ENCODE measurements at places on chromosomes 1 and 21.

DNA sequence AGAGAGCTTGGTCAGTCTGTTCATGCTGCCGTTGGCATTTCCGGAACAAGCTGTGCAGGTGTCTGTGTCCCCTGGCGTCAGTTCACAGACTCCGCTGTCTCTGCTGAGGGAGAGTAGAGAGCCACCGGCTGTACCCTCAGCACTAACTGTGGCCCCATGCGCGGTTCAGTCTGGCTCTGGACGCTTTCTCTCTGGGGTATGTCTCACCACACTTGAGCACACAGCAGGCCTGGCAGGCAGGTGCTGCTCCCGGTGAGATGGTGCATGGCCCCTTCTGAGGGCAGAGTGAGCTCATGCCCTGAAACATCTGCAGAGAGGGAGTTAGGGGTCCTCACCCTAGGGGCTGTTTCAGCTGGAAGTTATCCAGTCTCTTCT, 60.0 kb upstream of the TLR5 start:
- DNase-seq: no peak

- no peak for DNase-seq
Observed at GRCh38 chr1:114003431-114003830, 24.2 kb downstream of the OLFML3 start.

DNA sequence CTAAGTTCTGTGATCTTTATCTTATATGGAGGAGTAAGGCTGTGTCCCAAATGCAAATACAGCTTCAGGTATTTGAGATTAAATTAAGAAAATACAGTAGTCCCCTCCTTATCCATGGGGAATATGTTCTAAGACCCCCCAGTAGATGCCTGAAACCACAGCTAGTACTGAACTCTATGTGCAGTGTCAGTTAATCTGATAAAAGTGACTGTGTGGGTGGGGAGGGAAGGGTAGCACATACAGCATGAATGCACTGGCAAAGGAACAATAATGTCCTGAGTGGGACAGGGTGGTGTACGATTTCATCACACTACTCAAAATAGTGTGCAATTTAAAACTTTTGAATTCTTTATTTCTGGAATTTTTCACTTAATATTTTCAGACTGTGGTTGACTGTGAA, 83.1 kb downstream of the HS2ST1 start:
- DNase-seq: no peak

DNA sequence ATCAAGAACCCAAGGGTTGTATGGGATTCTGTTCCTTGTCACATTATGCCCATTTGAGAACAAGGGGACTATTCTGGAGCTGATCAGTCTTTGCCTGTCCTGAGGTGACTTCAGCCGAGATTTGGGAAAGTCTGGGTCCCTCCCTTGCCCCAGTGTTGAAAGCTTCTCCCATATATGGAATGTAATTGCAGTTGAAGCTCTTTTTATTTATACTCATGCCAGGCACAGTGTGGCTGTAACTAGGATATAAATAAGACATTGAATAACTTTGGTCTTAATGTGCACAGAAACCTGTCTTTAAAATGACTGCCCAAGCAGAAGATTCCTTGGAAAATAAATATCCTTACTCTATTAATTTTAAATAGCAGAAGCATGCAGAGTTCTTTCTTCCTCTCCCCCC, 15.2 kb downstream of the AKNAD1 start:
- no peak for DNase-seq

DNA sequence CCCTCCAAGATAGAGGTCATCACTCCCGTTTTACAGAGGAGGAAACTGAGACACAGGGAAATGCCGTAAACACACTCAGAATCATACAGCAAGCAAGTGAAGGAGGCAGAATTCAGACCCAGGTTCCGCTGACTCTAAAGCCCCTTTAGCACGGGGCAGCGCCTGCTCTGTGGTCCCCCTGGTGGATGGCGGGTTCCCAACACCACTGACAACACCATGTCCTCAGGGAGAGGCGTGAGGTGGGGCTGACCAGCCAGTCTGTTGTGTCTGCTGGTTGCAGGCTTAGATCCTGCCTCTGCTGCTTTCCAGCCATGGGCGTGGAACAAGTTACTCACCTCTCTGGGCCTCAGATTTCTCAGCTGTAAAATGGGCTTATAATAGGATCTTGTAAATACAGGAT, 617.3 kb downstream of the MATN1 start:
- DNase-seq: no peak

- no peak for DNase-seq
Observed at GRCh38 chr21:27519361-27519760, 552.5 kb upstream of the ADAMTS5 start.

GRCh38 chr21:22609802-22610201, 1611.6 kb downstream of the NCAM2 start:
- no peak for DNase-seq

DNA sequence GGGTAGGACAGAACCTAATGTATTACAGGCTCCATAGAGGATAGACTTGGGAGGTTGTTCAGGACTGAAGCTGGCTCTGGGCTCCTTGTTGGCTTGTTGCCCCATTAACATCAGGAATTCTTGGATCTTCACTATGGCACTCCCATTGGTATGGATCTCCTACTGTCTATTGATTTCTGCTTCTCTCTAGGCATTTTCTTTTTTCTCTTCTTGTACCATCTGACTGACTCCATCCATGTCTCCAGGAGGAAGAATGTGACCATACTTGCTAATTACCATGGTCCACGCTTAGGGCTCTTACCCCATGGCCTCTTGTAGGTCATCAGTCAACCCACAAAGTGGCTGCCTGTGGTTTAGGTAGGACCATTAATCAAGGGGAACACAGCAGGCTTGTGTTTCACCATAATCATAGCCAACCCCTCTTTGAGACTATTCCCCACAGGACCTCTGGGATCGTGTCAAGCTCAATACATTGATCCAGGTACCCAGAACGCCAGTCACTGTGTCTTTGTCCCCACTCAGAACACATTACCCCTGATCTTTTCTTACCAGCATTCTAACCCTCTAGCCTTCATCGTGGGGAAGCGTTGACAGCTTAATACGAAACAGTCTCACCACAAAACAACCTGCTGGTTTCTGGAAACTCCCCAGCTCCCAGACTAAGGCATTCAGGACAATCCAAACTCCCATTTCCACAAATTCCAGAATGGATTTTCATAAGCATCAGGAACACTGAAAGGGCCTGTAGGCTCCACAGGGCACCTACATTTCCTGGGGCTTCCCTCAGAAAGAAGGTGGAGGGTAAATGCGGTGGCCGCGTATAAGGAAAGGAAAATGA, 97.1 kb downstream of the ETS2 start:
- DNase-seq: no peak

GRCh38 chr1:20730690-20731056, 1.8 kb downstream of the SH2D5 start:
- no peak for DNase-seq

GRCh38 chr1:207839083-207839413, 71.9 kb downstream of the CD34 start:
- no peak for DNase-seq

- no peak for DNase-seq
Observed at GRCh38 chr21:45474323-45474950, 67.8 kb downstream of the SLC19A1 start.

DNA sequence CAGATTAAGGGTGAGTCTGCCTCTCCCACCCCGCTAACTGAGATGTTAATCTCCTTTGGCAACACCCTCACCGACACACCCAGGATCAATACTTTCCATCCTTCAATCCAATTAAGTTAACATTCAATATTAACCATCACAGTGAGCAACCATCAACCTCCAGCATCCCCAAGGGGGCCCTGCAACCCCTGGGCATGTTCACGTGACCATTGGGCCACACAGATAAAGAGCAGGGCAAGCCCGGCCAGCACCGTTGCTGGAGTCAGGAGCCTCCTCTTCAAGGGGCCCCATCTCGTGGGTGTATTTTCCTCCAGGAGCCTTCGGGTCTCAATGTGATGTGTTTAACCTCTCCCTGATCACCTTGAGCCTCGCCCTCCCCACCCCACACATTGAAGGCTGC, 8.0 kb upstream of the GPR157 start:
- DNase-seq: no peak

DNA sequence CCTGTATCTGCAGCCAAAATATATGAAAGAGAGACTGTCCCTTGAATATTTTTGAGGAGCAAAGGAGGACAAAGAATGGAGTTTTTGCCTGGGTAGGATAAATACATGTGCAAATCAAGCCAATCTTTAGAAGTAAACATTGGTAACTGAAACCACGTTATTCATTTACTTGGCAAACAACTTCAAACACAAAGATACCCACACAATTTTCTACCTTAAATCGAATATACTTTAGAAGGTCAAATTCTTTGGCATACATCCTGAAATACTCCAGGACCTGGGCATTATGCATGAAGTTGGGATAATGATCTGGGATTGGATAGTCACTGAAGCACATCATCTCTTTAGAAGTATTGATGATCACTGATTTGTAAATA, 9.6 kb downstream of the FMO5 start:
- no peak for DNase-seq

GRCh38 chr1:209510063-209510462, 73.5 kb upstream of the CAMK1G start:
- no peak for DNase-seq

- DNase-seq: no peak
Observed at GRCh38 chr21:33128538-33128937, 58.6 kb downstream of the OLIG1 start.

GRCh38 chr1:54979327-54979891, 1.0 kb upstream of the TMEM61 start:
- no peak for DNase-seq

- no peak for DNase-seq
Observed at GRCh38 chr1:59601811-59602210, 212.9 kb upstream of the HOOK1 start.

- no peak for DNase-seq
Observed at GRCh38 chr1:41414716-41415306, 53.6 kb downstream of the FOXO6 start.

DNA sequence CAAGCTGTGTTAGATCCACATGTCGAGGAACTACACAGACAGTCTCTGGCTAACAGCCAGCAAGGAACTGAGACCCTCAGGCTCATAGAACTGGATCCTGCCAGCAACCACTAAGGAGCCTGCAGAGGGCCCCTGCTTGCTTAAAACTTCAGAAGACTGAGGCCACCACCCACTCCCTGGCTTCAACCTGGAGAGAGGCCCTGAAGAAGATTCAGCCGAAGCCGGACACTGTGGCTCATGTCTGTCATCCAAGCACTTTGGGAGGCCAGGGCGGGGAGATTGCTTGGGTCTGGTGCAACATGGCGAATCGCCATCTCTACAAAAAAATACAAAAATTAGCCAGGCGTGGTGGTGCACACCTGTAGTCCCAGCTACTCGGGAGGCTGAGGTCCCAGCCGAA, 92.6 kb upstream of the TMPRSS2 start:
- DNase-seq: no peak

- no peak for DNase-seq
Observed at GRCh38 chr1:201229771-201230635, 39.4 kb downstream of the IGFN1 start.

- DNase-seq: no peak
Observed at GRCh38 chr1:16956775-16957174, 23.6 kb downstream of the MFAP2 start.

DNA sequence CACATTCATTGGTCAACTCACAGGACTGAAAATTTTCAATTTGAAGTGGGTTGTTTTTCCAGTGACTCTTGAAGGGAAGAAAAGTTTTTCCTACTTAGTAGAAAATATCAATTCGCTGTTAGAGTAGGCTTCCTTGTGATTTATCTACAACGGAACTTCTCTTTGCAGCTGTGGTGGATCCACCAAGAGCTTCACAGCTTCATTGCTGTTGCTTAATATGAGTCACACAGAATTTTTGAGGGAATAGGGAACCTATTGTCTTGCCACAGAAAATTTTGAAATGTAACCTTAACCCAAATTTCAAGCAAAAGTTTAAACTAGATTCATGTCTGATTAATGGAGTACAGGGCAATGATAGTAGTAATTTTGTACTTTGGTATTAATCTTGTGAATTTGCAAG, 58.4 kb upstream of the IFI44L start:
- no peak for DNase-seq

DNA sequence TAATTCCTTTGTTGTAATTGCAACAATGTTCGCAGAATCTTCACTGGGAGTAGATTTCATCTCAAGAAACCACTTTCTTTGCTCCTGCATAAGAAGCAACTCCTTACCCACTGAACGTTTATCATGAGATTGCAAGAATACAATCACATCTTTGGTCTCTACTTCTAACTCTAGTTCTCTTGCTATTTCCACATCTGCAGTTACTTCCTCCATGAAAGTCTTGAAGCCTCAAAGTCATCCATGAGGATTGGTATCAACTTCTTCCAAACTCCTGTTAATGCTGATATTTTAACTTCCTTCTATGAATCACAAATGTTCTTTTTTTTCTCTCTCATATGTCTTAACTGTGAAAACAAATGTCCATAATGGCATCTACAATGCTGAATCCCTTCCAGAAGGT, 118.6 kb upstream of the RAB4A start:
- DNase-seq: no peak

GRCh38 chr1:98406352-98407088, 255.0 kb upstream of the SNX7 start:
- no peak for DNase-seq

- no peak for DNase-seq
Observed at GRCh38 chr1:147089457-147089856, 82.8 kb downstream of the PRKAB2 start.

DNA sequence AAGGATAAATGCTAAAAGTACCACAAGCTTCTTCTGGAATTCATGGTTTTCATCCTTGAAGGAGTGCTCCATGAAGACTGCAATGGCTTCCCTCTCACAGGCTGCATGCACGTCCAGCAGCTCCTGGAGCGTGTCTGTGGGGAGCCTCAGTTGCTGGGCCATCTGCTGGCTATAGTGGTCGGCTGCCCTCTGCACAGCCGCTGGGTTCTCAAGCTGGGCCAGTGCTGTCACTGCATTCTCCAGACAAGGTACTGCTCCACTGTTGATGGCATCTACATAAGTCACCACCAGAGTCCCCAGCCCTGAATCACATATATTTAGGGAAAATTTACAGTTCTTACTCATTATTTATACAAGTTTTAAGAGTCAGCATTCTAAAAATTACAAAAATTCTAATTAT, 8.7 kb downstream of the GBP4 start:
- DNase-seq: no peak

DNA sequence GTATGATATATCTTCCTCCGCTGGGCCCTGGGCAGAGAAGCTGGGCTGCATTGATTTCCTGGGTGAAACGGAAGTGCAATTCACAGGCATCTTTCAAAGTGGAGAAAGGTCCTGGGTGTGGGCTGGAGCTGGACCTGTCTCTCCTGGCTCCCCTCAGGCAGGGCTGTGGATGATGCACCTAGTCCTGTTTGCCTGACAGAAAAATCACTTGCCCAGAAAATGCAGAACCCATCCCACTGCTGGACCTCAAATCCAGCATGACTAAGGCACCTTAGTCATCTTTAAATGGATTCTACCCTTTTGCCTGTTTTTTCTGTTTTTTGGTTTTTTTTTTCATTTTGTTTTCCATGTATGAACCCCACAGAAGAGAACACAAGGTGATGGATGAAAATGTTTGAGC, 49.7 kb downstream of the MYSM1 start:
- DNase-seq: no peak

- DNase-seq: no peak
Observed at GRCh38 chr21:16563116-16563515, 833.3 kb downstream of the USP25 start.
